ENCODE measurements at places on chromosomes 12 and 14.

DNA sequence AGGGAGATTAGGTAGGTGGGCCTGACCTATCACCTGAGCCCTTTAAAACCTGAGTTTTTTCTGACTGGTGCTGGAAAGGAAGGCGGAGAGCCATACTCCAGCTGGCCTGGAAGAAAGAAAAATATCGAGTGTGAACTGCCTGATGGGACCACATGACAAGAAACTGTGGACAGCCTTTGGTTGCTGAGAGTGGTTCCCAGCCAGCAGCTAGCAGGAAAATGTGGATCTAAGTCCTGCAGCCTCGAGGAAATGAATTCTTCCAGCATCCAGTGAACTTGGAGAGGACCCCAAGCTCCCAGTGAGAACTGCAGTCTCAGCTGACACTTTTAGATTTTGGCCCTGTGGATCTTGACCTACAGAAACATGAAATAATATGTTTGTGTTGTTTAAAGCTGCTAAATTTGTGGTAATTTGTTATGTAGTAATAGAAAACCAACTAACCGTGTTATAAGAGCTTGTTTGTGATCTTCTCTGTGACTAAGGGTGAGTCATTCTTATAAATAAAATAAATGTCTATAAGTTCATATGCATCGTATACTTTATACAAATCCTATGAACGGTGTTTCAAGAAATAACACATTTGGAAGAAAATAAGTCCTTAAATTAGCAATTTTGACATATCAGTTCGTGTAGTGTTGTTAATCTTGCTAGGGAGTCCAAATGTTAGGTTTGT lies 359.6 kb downstream of the BMP4 start:
- DNase-seq = no peak

DNA sequence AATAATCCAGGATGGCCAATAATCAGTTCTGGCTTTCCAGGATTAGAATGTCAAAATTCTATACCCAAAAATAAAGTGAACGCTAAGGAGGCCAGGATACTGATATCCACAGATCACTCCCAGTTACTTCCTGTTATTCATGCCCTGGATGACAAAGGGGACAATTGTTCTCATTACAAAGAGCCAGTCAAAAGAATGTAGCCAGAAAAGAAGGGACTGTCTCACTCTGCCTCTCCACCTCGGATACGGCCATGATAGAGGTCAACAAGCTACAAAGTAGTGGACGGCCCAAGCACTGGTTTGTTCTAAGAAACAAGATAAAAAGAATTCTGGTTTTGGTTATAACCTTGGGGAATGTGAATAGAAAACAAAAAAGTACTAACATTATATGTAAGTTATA lies 116.1 kb upstream of the ATF7IP start:
- DNase-seq = no peak

DNA sequence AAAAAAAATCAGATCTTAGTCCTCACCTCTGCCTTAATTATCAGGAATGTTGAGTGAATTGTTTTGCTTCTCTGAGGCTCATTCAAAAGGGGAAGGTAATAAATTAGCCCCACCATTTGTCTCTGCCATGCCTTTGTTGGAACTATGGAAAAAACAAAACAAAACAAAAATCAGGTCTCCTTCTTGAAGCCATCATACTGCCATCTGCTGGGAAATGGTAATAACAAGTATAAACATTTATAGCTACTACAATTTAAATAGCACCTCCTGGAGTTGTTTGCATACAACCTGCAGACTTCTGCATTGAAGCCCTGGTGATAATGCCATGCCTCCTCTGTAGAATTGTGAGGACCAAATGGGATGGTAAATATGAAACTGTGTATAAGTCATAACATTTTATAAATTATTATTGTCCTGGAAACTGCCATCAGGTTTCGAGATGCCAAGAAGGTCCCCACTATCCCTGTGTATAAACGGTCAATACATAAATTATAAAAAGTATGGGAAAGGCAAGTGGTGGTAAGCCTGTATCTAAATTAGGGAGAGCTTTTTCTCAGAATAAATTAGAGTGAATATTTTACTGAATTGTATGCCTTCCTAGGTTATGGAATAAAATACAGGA lies 87.2 kb upstream of the FGD4 start:
- peak; percentile 51 for DNase-seq

DNA sequence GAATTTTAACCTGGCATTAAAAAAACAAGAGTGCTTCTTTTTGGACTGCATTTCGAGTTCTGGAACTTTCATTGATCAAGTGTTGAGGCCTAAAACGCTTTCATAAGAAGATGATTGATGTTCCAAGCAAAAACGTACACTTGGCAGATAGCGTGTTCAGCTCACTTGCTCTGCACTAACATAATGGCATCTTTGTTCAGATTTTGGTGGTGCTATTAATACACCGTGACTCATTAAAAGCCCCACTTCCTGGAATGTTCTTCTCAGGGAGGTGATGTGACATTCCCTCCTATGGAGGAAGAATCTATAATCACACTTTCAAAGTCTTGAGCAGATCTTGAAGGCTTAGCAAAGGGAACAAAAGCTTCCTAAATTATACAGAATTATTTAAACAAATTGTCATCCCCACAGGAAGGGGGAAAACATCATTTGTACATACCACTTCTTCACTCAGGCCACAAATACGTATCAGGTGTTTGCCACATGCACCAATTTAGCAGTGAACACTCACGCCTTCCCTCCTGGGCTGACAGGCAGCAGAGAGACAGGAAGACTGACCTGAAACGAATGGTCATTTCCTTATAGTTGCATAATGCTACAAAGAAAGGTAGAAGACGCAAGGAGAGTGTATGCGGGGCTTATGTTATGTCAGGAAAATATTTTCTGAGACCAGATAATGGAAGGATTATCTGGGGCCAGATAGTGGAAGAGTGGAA lies 15.4 kb downstream of the HSP90AA1 start:
- DNase-seq = no peak

DNA sequence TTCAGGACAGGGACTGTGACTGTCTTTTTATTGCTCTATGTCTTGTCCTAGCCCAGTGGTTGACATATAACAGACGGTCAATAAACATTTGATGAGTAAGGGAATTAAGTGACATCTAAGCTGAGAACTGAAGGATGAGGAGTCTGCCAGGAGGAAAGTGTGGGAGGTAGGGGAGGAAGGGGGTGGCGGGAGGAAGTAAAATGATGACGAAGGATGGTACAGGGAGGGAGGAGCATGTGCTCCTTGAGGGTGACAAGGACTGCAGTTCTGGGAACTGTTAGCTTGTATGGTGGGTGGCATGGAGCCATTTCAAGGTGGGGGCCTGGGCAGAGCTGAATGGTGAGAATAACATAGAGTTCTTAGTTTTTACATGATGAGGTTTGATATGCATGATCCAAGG lies 64.4 kb downstream of the RGS6 start:
- no peak for DNase-seq

DNA sequence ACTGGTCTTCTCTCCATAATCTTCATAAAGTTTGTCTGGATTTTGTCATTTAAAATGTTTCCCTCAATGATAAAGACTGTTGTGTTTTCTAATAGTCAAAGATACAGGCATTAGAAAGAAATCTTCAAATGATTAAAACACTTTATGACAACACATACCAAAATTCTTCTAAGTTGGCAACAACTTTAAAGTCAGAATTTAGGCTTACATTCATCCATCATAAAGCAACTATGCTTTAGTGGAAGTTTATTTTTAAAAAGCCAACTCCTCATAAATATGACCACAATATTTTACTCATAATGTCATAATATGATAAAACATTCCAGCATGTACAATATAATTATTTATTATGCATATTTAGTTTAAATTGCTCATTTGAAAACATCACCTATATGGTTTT lies 17.2 kb upstream of the CCER1 start:
- DNase-seq = no peak

Data from CD4-positive, alpha-beta T cell treated with Interleukin-6 at 100 ng/mL for 8 hours (primary cell).